ENCODE measurements at places on chromosomes 3 and 15.
A peak's percentile ranks its signal among the peaks of the same experiment; 100 is the strongest.

DNA sequence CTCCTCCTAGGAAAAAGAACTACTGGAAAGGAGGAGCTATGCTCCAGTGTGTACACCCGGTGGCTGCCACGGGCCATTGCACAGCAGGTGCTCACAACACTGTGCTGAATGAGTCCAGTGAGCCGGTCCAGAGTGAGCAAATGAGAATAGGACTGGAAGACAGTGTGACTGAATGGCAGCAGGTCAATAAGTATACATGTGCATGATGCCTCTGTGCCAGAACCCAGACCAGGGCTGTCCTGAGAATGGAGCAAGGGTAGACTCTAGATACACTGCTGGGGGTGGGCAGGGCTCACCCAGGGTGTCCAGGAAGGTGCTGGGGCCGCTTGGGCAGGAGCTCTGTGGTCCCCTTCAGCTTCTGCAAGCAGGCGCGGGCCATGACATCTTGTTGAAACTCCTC, 8.3 kb downstream of the POLG start:
- DNase-seq: peak; percentile 5

DNA sequence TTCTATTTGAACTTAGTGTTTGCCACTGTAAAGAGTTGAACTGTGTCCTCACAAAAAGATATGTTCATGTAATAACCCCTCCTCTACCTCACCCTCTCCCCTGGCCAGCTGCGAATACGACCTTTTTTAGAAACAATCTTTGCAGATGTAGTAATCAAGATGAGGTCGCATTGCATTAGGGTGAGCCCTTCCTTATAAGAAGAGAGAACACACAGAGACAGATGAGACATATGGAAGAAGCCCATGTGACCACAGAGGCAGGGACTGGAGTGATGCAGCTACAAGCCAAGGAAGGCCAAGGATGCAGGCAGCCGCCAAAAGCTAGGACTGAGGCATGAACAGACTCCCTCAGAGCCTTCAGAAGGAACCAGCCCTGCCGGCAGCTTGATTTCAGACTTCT, 27.6 kb downstream of the GPR176 start:
- no peak for DNase-seq

DNA sequence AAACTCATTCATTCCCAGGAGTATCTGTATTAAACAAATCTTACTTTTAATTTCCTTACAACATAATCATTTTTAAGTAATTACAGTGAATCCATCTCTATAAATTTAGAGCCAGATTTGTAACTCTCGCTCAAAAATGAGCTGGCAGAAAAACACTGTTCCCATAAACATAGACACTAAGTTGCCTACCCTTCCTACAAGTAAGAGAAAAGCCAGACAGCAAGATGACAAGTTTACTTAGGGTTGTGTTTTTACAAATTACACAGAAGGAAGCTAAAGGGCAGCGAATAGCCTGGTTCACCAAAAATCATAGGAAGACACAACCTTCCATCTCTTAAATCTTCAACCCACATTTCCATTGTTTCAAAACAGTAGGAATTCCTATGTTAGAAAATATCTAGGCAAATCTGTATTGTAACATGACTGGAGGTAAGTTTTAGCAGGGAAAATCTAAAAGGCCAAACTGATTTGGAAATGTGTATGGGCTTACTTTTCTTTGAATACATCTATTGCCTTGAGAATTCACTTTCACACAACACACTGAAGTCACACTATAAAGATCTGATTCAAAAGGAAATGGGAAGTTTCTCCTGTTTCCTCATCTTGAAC, 21.7 kb downstream of the HERC1 start:
- DNase-seq: no peak

DNA sequence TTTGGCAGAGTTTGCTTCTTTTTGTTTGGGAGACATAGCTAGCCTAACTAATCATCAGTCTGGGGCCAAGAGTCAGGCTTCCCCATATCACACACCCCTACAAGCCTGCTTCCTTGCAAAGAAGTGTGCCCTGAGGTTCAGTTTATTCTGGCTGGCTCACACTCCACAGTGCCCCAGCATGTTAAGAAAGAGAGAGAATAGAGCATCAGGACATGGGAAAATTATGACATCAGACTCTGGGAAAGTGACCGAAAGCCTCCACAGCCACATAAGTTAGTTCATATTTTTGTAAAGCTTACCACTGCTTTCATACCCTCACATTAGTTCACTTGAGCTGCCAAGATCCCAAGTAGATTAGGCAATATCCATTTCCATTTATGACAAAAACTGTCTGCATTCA, 63.0 kb upstream of the CFAP161 start:
- DNase-seq: no peak

DNA sequence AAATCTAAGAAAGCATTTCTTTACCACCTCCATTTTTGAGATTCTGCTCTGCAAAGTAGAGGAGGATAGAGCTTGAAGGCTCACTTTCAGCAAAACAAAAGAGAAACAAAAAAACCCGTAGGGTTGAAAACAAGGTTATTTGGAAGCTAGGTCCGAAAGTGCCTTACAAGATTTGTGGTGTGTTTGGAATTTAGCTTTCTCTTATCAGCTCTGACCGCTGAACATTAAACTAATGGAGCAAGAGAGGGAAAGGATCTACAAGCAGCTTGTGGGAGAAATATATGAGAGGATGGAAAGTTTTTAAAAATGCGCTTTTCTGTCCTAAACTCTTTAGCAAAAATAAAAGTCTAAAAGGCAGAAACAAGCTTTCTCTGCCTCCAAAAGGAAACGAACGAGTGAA, 545.5 kb downstream of the NTRK3 start:
- no peak for DNase-seq

All from DMS79 treated with DMSO at 0.1 percent for 48 hours (cell line).